ENCODE measurements at places on chromosomes 3 and 15.

- no peak for DNase-seq
These were observed 18.3 kb downstream of the ACAA1 start for GRCh38 chr3:38118421-38119247.

- DNase-seq = peak; percentile 61
These were observed 128.4 kb upstream of the ZBED2 start for GRCh38 chr3:111723293-111724215.

DNA sequence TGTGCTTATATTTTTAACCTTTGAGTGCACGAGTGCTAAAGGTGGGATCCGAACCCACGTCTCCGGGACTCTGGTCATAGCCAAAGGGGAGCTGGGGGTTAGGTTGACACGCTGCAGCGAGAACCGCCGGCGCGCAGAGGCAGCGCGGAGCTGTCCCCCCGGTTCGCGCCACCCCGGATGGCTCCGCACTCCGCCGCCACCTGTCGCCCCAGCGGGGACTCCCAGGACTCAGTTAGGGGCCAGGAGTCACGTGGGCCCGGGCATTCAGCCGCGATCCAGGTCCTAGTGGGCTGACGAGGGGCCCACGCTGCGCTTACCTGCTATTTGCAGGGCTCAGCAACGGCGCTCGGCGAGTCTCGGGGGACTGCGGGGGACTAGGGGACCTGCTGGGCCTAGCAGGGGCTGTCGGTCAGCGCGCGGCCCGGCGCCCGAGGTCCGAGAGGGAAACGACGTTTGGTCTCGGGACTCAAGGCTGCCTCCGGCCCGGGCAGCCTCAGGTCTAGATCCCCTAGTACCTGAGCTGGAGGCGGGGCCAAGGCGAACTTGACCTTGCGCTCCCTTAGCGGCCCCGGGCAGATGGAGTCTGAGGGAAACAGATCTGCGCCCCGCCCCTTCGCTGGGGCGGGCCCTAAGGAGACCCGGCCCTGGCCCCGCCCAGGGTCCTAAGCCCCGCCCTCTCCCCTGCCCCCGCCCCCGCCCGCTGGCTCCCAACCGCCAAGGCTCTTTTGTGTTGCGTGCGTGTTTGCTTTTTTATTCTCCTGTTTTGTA lies at the start of gene NMNAT3:
Gene NMNAT3, minus strand, starts transcription at position 585 of the 768 bp plus-strand sequence. CDS start 50,248 bp downstream, outside the sequence.
- peak; percentile 10 for DNase-seq

- DNase-seq = no peak
These were observed 238.3 kb upstream of the FEZF2 start for GRCh38 chr3:62611541-62612240.

DNA sequence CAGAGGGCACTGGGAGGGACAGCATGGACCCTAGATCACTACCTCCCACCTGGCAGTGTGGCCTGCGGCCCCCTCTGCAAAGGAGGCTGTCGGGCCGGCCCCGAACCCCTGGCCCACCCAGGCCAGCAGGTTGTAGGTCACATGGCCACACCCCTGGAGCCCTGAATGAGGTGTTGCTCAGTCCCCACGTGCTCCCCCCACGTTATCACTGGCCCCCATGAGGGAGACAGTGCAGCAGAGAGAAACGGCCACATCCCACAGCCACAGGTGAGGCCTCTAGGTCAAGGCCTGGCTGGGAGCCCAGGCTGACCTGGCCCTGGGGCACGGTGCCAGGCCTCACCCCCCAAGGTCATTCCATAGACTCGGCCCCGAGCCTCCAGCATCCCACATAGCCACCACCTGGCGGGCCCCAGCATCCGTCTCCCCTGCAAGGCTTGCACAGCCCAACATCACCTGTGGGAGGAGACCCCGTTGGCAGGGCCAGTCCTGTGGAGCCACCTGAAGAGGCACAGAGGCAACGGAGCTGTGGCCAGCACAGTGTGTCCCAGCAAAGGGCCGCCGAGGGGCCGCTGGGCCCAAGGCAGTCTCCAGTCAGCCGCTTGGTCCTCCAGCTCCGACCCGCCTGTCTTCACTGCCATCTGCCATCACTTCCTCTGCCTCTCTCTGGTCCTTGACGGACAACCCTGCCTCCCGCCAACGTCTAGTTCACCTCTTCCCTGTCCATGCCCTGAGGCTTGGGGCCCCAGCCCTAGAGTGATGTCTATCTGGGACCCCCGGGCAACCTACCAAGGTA lies 53.1 kb downstream of the DNAJB8 start:
- DNase-seq = no peak

DNA sequence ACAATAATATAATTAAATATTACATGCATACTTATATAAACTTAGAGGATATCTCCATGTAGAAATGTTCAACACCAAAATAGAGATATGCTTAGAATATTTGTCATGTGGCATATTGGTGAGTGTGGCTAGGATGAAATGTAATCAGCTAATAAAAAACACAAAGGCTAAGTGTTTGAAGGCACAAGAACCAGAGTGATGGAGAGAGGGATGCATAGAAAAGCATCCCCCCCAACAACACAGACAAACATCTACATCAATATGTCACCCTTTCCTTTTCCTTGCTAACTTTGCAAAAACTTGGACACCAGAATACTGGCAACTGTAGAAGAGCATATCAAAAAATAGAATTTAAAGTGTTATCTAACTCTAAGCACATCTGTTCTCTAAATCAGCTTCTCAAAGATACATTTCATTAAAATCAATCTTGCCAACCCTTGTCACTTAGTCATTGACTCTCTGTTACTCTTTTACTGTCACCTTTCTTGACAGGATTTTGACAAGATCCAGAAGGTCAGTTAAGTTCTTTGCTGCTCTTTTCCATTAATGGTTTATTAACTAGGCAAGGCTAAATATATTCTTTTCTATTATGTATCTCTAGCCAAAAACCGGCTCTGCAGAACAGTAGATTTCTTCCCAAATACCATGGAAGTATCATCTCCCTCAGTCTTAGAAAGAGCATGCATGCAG lies 695.9 kb downstream of the OTOL1 start:
- DNase-seq = no peak

- peak; percentile 27 for DNase-seq
These were observed 649.7 kb upstream of the CBLB start for GRCh38 chr3:106518516-106518915.

GRCh38 chr15:41341519-41341918 lies 8.8 kb downstream of the NUSAP1 start:
- no peak for DNase-seq

GRCh38 chr3:30122359-30122758 lies 484.0 kb upstream of the TGFBR2 start:
- DNase-seq = no peak

DNA sequence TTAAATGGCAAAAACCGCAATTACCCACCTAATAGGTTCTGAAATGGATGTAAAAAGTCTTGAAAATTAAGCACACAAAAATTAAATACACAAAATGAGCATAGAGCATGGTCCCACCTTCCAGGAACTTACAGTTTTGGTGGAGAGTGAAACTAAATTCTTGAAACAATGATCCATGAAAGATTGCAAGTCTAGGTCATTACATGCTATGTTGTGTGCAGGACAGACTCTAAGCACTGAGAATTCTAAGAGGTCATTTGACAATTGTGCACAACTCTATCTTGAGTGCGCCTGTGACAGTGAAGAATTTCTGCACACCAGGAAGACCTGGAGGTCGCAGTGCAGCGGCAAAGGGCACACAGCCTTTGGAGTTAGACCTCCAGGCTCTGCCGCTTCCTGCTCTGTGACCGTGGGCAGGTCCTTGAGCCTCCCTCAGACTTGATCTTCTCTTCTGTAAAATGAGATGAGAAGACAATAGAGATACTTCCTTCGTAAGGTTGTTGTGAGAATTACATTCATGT lies 153.3 kb upstream of the TPM1 start:
- no peak for DNase-seq

DNA sequence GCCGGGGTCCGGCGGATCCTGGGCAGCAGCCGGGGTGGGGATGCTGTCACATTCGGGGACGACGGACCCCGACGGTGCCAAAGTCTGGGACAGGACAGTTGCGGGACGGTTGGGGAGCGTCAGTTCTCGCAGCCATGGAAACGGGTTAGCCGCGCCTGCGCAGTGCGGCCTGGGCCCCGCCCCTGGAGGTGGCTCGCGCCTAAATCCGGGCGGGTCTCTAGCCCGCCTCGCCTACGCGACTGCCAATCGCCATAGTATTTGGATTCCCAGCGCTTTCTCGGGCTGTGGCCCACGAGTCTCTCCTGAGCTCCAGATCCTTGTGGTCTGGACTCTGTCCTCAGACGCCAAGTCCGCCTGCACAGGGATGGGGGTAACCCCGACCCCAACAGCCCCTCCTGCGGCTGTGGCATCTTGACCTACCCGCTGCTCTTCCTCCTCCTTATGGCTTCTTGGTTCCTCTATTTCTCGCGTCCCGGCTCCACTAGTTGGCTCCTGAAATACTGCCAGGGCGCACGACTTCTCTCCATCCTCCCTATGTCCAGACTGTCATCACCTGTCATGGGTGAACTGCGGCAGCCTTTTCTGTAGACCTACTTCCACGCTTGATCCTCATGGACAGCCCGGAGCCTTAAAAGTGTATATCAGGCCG lies at the start of gene ZMYND10:
Gene ZMYND10, minus strand, starts transcription at position 147 of the 649 bp plus-strand sequence. CDS start 153 bp downstream, outside the sequence.
- no peak for DNase-seq

DNA sequence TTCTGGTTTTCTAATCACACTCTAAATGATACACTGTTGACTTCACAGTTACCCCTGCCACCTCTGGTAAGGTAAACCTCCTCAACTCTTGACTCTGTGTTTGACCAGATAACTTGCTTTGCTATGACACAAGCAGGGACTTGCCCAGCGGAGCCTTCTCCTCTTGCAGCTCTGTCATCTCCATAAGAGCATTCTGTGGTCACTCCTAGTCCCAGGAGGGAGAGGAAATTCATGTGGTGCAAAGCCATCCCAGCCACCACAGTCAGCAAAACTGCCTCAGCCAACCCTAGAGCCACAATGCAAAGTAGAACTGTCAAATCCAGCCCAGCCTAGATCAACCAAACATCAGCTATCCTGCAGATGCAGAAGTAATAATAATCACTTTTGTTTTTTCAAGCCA lies 144.7 kb upstream of the GADL1 start:
- DNase-seq = no peak

DNA sequence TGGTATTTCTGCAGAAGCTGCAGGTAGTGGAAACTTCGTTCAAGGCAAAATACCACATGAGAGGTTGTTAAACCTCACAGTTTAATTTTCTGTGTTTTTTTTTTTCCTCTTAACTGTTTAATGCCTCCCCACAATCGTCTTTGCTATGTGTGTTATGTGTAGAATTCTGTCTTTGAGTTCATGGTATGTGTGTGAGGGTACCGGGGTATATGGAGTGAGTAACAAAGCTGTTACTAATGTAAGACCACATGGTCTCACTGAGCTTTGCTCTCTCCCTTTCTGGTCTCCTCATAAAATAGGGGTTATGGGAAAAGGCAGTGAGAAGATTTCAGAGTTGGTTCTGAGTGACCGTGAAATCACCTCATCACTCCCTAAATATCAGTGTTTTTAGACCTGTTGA lies 143.6 kb downstream of the USP13 start:
- DNase-seq = no peak

- no peak for DNase-seq
These were observed 37.0 kb upstream of the SCN10A start for GRCh38 chr3:38853011-38853410.

DNA sequence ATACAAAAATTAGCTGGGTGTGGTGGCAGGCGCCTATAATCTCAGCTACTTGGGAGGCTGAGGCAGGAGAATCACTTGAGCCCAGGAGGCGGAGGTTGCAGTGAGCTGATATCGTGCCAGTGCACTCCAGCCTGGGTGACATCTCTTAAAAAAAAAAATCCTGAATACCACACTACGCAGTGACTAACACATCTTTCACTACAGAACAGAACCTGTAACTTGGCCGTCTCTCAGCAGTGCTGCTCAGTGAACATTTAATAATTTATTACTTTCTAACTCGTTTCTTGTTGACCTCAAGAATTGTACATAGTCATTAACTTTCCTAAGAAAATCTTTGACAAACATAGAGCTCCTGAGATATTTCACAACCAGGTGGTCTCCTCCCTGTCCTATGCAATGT lies 3.8 kb downstream of the GREM1 start:
- no peak for DNase-seq

DNA sequence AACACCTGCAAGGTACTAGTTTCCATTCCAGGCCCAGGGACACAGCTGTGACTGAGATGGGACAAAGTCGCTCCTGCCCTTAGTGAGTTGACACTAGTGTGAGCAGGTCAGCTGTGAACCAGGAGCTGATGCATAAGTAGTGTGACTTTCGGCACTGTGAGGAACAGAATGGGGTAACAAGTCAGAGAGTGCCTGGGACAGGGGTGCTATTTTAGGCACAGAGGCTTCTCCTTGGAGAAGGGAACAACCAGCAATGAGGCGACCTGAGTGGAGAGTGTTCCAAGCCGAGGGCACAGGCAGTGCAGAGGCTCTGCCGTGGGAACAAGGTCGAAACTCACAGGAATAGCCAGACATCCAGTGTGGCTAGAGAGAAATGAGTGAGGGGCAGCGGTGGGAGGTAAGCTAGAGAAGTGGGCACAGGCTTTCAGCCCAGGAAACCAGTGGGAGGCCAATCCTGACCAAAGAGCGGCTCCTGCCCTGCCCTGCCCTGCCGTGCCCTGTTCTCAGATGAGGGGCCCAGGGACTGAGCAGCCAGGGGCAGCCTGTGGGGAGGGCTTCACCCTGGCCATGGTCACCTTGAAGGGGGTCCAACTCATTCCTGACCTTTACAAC lies 14.2 kb downstream of the DNAH1 start:
- no peak for DNase-seq

- no peak for DNase-seq
These were observed 106.8 kb downstream of the HHLA2 start for GRCh38 chr3:108403198-108403597.

DNA sequence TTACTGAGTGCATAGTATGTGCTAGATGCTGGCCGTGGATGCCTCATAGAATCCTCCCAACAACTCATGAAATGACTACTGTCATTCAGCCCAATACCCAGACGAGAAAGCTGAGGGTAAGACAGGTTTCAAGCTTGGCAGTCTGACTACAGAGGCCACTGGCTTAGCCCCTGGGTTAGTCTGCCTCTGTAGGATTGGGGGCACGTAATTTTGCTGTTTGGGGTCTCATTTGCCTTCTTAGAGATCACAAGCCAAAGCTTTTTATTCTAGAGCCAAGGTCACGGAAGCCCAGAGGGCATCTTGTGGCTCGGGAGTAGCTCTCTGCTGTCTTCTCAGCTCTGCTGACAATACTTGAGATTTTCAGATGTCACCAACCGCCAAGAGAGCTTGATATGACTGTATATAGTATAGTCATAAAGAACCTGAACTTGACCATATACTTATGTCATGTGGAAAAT lies 1.0 kb upstream of the CCR5 start:
- no peak for DNase-seq

GRCh38 chr15:34584330-34584668 lies 848 bp upstream of the GOLGA8B start:
- DNase-seq = no peak
